ENCODE measurements at places on chromosomes 11 and 22.

DNA sequence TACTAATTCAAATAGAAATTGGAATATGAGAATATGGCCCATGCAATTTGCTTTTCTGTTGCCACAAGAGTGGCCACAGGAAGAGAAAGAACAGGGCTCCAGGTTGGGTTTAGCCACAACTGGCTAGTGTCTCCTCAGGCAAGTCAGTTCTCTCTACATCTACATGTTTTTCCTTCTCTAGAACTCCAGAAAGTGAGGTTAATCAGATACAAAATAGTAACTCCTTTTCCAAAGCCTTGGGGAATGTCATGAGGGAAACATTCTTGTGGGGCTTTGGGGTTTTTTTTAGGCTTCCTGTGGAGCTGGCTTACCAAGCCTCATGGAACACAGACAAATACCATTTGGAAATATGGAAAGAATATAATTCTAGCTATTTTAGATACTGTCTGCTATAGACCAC lies 161.6 kb downstream of the NAV2 start:
- no peak for DNase-seq

GRCh38 chr22:22993184-22993583 lies 77.1 kb upstream of the GNAZ start:
- DNase-seq = no peak

DNA sequence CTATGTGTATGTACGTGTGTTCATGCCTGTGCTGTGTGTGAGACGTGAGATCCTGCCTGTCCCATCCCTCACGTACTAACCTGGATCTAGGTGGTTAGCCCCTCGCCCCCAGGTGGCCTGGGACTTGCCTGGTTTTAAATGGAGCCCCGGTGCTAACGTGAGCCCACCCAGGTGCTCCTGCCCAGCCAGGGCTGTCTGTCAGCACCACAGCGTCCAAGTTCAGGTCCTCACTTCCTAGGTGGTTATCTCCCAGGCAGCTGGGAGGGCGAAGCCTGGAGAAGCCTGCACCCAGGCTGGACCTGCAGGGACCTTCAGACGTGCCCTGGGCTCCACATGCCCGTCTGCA lies 86.0 kb downstream of the KCNQ1 start:
- no peak for DNase-seq

DNA sequence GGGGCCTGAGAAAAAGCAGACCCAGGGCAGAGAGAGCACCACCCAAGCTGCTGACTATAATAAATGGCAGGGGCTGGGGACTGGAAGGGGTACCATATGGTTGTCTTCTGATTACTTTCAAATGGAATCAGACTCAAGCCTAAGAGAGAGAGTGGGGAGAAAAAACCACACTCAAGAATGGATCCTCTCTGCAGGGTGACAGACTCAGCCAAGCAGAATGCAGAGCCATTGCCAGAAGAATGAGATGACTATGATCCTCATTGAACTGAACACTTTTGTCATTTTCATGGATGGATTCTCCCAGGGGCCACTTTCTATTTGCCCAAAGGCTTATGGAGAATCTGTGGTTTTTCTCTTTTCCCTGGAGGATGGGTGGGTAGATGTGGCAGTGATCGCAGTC lies 8.7 kb downstream of the UBASH3B start:
- DNase-seq = no peak

DNA sequence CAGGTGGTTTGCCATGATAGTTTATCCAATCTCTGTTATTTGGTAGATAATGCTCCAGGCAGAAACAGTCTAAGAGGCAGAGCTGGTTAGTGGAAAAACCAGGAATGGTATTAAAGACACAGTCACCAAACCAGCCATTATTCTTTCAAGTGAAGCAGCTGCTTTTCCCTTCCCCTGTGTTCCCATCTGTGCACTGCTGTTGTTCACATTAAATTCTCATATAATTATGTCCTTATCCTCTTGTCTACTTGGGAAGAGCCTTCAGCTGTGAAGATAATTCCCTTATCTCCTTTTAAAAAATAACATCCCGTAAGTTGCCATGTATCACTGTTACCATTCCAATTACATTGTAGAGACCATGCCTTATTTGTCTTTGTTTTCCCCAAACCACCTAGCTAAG lies 5.2 kb upstream of the TBCEL start:
- DNase-seq = no peak

DNA sequence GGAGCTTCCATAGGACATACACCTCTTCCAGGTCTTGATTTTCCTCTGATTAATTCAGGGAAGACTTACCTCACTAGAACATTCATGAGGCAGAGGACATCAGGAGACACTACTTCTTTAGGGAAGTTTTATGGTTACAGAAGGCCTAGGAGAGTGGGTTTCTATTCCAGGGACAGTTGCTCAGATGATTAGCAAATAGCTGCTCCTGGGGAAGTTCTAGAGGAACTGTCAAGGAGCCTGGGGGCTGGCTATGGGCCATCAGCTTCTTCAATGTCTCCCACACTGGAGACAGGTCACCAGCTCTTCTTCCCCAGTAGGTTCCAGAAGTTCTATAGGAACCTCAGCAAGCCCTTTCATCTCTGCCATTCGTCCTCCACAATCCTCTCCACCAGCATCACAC lies 11.5 kb upstream of the OR10A5 start:
- DNase-seq = no peak

All from H4 (cell line).